ENCODE measurements at places on chromosomes 13 and 19. TPM values are rescaled to one million over a fixed set of nuclear protein-coding genes. Genes with fewer than 3 reads are reported as not detected.
A peak's percentile ranks its signal among the peaks of the same experiment; 100 is the strongest.

HSD17B14 gene
- 0.47 TPM for total RNA-seq

NLRP7 gene
- total RNA-seq = not detected

NANOS3 gene
- 0.56 TPM for total RNA-seq

TEX30 gene
- total RNA-seq = 32.8 TPM

FUT1 gene
- total RNA-seq = 0.11 TPM

F7 gene
- 0.45 TPM for total RNA-seq

- no peak for DNase-seq
- H3K27me3 ChIP-seq = no peaks in the 10 kb centered on the region
- no peaks in the 10 kb centered on the region for H3K36me3 ChIP-seq
- no peaks in the 10 kb centered on the region for H3K4me1 ChIP-seq
- H3K4me3 ChIP-seq = no peak overlapping the region
- H3K27ac ChIP-seq = no peak overlapping the region
Measured at GRCh38 chr13:84481958-84482357, 599.7 kb upstream of the SLITRK1 start.

GRCh38 chr13:103007427-103007762 is 58.8 kb downstream of the SLC10A2 start:
- H3K36me3 ChIP-seq = no peaks in the 10 kb centered on the region
- H3K27ac ChIP-seq = no peak overlapping the region
- H3K27me3 ChIP-seq = no peaks in the 10 kb centered on the region
- H3K4me3 ChIP-seq = no peak overlapping the region
- H3K4me1 ChIP-seq = no peaks in the 10 kb centered on the region

GRCh38 chr13:79398915-79399314 is 7.1 kb downstream of the RBM26 start:
- DNase-seq = peak; percentile 21
- peaks cover 74% of the 10 kb centered on the region for H3K4me1 ChIP-seq
- H3K4me3 ChIP-seq = no peak overlapping the region
- H3K27ac ChIP-seq = no peak overlapping the region

- H3K4me3 ChIP-seq = peak overlapping the region; percentile 77
- H3K27ac ChIP-seq = peak overlapping the region; percentile 91
- peak; percentile 78 for DNase-seq
- H3K27me3 ChIP-seq = no peaks in the 10 kb centered on the region
- H3K4me1 ChIP-seq = peaks cover 53% of the 10 kb centered on the region
Measured at GRCh38 chr13:114282041-114282670, 755 bp downstream of the UPF3A start.

DNA sequence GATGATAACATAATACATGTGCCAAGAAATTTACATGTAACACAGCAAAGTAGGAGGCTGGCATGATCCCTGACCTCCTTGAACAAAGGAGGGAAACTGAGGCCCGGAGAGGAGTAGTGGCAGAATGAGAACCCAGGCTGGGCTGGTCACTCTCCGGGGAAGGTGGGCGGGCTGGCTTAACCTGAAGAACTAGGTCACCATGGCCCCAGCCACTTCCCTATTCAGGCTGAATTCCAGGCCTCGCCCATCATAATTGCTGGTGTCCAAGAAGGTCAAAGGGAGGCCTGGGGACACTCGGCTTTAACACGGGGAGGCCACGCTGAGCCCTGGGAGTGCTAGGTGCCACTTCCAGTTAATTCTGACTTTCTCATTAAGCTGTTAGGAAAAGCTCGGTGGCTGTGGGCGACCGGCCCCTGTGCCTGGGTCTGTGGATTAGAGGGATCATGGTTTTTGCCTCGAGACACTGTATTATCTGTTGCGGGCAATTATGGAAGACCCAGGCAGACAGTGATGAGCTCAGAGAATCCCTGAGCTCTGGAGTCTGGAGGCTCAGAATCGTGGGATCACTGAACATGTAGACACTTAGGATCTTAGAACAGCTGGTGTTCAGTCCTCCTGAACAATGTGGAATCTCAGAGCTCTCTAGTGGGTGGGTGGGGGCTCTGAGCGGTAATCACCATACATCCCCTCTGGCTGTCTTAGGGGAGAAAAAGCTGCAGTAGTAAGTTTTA is 5.0 kb upstream of the TINCR start:
- H3K27me3 ChIP-seq = peaks cover 4% of the 10 kb centered on the region
- no peaks in the 10 kb centered on the region for H3K4me1 ChIP-seq
- no peak for DNase-seq
- no peak overlapping the region for H3K27ac ChIP-seq
- no peak overlapping the region for H3K4me3 ChIP-seq

- no peak overlapping the region for H3K27ac ChIP-seq
- H3K4me3 ChIP-seq = no peak overlapping the region
- no peaks in the 10 kb centered on the region for H3K36me3 ChIP-seq
- H3K4me1 ChIP-seq = peaks cover 13% of the 10 kb centered on the region
- H3K27me3 ChIP-seq = no peaks in the 10 kb centered on the region
- DNase-seq = no peak
Measured at GRCh38 chr13:48818495-48819356, 157.0 kb upstream of the FNDC3A start.

GRCh38 chr19:12921047-12921446 is 2.0 kb upstream of the SYCE2 start:
- peak overlapping the region; percentile 66 for H3K27ac ChIP-seq
- no peaks in the 10 kb centered on the region for H3K27me3 ChIP-seq
- H3K4me1 ChIP-seq = peaks cover 17% of the 10 kb centered on the region
- H3K36me3 ChIP-seq = peaks cover 39% of the 10 kb centered on the region

DNA sequence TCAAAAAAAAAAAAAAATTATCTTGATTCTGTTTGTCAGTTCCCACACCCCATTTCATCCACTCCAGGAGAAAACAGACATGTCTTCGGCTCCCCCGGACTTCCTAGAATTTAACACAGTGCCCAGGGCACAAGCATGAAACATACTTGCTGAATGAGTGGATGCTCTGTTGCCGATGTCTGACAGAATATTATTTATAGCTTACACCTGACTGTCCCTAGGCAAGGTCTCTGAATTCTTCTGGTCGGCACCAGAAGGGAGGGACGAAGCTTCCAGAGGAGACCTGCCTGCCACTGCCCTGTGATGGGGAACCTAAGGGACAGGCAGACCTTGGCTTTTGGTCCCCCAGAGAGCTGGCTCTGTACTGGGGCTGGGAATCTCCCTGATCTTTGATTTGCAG is 43.9 kb upstream of the PEG3 start:
- no peak overlapping the region for H3K4me3 ChIP-seq
- no peaks in the 10 kb centered on the region for H3K4me1 ChIP-seq
- DNase-seq = no peak
- H3K27ac ChIP-seq = no peak overlapping the region
- H3K36me3 ChIP-seq = no peaks in the 10 kb centered on the region

- H3K36me3 ChIP-seq = no peaks in the 10 kb centered on the region
- no peak for DNase-seq
- no peak overlapping the region for H3K4me3 ChIP-seq
- no peak overlapping the region for H3K27ac ChIP-seq
- peaks cover 19% of the 10 kb centered on the region for H3K27me3 ChIP-seq
Measured at GRCh38 chr13:113918981-113919701, 54.7 kb downstream of the C13orf46 start.

DNA sequence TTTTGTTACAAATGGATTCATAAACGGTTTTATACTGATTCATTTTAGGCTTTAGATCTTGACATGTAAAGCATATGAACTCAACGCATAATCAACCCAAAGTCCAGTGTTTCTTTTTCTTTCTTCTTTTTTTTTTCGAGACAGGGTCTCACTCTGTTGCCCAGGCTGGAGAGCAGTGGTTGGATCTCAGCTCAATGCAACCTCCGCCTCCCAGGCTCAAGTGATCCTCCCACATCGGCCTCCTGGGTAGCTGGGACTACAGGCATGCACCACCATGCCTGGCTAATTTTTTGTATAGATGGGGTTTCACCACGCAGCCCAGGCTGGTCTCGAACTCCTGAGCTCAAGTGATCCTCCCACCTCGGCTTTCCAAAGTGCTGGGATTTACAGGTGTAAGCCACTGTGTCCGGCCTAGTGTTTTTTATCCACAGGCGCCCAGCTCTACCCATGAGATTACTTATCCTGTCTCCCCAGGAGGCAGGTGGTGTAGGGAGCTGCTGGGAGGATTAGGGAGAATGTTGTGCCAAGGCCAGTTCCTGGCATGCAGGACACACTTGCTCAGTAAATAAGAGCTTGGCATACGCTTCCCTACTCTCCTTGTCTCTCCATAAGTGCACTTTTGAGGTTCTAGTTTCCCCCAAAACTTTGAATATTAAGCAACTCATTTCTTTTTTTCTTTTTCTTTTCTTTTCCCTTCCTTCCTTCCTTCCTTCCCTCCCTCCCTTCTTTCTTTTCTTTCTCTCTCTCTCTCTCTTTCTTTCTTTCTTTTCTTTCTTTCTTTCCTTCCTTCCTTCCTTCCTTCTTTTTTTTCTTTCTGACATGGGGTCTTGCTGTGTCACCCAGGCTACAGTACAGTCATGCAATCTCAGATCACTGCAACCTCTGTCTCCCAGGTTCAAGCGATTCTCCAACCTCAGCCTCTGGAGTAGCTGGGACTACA is 4.8 kb upstream of the CEBPA start:
- peaks cover 38% of the 10 kb centered on the region for H3K27me3 ChIP-seq
- H3K4me1 ChIP-seq = no peaks in the 10 kb centered on the region
- H3K4me3 ChIP-seq = no peak overlapping the region
- DNase-seq = no peak
- no peak overlapping the region for H3K27ac ChIP-seq

- no peak overlapping the region for H3K4me3 ChIP-seq
- H3K4me1 ChIP-seq = peaks cover 2% of the 10 kb centered on the region
- H3K36me3 ChIP-seq = peaks cover 9% of the 10 kb centered on the region
Measured at GRCh38 chr19:8251025-8251472, 41.9 kb downstream of the CERS4 start.

- no peak overlapping the region for H3K4me3 ChIP-seq
- no peaks in the 10 kb centered on the region for H3K4me1 ChIP-seq
- H3K27ac ChIP-seq = no peak overlapping the region
- no peaks in the 10 kb centered on the region for H3K27me3 ChIP-seq
- no peak for DNase-seq
Measured at GRCh38 chr13:109389892-109390345, 396.5 kb downstream of the IRS2 start.

DNA sequence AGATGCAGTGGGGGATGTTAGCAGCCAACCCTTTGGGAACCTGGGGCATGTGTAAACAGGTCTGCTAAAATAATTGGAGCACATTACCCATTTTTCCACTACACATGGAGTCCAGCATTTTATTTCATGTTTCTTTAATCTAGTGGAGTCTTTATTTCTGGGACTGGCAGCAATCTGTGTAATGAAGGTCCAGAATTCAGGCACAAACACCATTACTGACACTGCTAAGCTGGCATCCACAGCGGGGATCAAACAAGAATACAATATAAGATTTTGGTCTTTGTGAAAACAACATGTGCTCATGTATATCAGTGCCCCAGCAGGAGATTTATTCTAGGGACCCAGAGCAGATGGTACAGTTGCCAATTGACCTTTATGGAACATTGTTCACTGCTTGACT is 1587.0 kb upstream of the PRR20A start:
- H3K27me3 ChIP-seq = no peaks in the 10 kb centered on the region
- H3K36me3 ChIP-seq = no peaks in the 10 kb centered on the region
- no peak overlapping the region for H3K4me3 ChIP-seq
- no peaks in the 10 kb centered on the region for H3K4me1 ChIP-seq

DNA sequence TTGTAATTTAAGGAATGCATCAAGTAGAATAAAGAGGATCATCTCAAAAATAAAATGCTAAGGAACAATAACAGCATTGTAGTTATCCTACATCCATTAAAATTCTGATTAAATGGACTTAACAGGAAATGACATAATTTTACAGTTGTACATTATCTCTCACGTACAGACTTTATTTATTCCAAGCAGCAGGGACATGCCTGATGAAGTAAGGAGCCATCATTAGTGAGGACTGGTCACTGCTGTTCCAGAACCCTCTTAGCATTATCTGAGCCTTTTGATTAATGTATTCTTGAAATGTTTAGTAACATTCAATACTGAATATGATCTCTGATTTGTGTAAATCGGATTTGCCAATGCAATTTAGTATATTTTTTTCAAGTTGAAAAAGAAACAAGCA is 516.1 kb downstream of the DACH1 start:
- H3K27ac ChIP-seq = no peak overlapping the region
- H3K27me3 ChIP-seq = no peaks in the 10 kb centered on the region
- no peaks in the 10 kb centered on the region for H3K36me3 ChIP-seq
- no peak for DNase-seq

GRCh38 chr19:31427857-31428256 is 78.6 kb upstream of the TSHZ3 start:
- DNase-seq = no peak
- H3K4me1 ChIP-seq = no peaks in the 10 kb centered on the region
- H3K4me3 ChIP-seq = no peak overlapping the region
- H3K27me3 ChIP-seq = peaks cover 6% of the 10 kb centered on the region
- H3K27ac ChIP-seq = no peak overlapping the region
- H3K36me3 ChIP-seq = no peaks in the 10 kb centered on the region

- no peaks in the 10 kb centered on the region for H3K27me3 ChIP-seq
- H3K4me1 ChIP-seq = no peaks in the 10 kb centered on the region
- no peak overlapping the region for H3K27ac ChIP-seq
- H3K36me3 ChIP-seq = no peaks in the 10 kb centered on the region
Measured at GRCh38 chr13:47119575-47120235, 222.9 kb upstream of the HTR2A start.

GRCh38 chr13:95494082-95494681 is 58.3 kb upstream of the CLDN10 start:
- no peak overlapping the region for H3K4me3 ChIP-seq
- no peaks in the 10 kb centered on the region for H3K36me3 ChIP-seq
- H3K4me1 ChIP-seq = no peaks in the 10 kb centered on the region
- peaks cover 2% of the 10 kb centered on the region for H3K27me3 ChIP-seq
- DNase-seq = no peak
- no peak overlapping the region for H3K27ac ChIP-seq

DNA sequence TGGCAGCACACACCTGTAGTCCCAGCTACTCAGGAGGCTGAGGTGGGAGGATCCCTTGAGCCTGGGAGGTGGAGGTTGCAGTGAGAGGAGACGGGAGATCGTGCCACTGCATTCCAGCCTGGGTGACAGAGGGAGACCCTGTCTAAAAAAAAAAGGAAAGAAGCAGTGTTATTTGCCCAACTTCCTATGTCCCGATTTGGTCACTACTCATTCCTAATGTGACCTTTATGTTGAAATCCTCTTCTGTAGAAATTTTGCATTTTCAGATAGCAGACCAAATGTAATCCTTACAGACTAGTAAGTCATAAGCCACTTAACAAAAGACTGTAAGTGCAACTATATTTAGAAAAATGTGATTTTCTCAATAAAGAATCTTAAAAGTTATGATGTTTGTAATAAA is 18.2 kb upstream of the STK24 start:
- H3K4me3 ChIP-seq = no peak overlapping the region
- peaks cover 15% of the 10 kb centered on the region for H3K4me1 ChIP-seq
- no peaks in the 10 kb centered on the region for H3K36me3 ChIP-seq
- DNase-seq = no peak

DNA sequence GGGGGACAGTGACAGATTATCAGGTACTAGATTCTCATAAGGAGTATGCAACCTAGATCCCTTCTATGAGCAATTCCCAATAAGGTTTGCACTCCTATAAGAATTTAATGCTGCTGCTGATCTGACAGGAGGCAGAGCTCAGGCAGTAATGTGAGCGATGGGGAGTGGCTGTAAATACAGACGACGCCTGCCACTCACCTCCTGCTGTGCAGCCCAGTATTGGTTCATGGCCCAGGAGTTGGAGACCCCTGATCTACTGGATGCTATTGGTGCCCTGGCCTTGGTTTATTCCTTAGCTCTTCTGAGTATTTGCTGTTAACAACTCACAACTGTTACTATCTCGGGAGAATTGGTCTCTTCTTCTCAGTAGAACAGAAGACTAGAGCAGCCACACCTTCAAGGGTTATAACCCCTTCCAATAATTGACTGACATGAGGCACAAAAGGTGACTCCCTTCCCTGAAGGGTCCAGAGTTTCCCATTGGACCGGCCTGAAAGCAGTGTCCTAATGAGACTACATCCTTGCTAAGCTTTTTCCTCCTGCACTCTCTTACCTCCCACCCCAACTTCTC is 35.0 kb upstream of the RBM26 start:
- H3K27ac ChIP-seq = no peak overlapping the region
- H3K4me1 ChIP-seq = peaks cover 9% of the 10 kb centered on the region
- no peaks in the 10 kb centered on the region for H3K27me3 ChIP-seq
- H3K36me3 ChIP-seq = no peaks in the 10 kb centered on the region
- no peak for DNase-seq
